ENCODE measurements at places on chromosomes 6 and 20.

GRCh38 chr20:53434662-53435061 lies 159.0 kb downstream of the ZNF217 start:
- DNase-seq, result peak; percentile 61

DNA sequence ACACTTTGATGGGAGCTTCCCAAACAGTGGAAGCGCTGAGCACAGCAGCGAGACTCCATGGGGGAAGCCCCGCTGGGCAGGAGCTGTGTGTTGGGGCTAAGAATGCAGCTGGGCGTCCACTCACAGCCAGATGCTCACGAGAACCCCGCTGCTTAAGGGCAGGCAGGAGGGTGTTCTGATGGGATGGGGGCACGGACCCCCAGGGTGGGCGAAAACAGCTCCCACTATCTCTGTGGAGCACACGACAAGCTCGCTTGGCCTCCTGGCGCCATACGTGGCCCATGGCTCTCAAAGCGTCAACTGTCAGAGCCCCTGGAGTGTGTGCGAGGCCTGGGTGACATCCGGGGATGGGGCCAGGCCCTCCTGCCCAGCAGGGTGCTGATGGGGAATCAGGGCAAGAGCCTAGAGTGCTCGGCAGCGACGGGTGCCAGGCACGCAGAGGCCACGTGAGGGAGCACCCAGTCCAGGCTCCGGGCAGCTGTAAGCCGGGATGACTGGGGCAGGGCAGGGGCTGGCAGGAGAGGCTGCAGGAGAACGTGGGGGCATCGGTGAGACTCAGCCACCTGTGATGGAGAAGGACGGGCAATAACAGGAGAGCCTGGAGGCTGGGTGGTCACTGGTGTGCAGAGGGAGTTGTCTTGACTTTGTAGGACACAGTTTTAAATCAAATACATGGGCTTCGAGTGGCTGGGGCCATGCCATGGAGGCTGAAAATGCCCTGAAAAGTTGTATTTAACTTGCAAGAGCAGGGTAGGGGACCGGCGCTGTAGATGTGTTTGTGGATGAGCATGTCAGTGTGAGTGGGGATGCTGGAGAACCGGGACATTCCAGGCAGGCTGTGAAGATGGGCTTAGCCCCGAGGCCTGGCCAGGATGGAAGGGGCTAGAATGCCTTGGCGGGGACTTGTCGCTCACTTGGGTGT lies 27.3 kb downstream of the PYGB start:
- DNase-seq, result no peak

- no peak for DNase-seq
These were observed 480.0 kb upstream of the JAG1 start for GRCh38 chr20:11153819-11154218.

- no peak for DNase-seq
These were observed 9.3 kb downstream of the TAF4 start for GRCh38 chr20:62056377-62056776.

DNA sequence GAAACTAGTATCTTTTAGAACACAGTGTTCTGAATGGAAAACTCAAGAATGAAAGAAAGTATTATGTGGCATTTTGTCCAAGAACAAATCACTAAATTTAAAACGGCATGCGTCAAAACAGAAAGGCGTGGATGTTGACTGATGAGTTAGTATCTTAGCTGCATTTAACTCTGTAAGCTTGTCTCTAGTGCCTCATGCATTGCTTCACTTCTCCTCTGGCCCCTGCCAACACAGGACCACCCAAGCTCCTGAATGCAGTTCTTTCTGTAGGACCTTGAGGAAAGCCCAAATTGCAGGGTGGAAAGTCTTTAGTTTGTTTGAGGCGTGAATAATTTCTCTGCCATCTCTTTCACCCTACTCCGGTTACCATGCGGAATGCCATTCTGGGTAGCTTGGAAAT lies 632.2 kb downstream of the COL12A1 start:
- DNase-seq, result no peak

DNA sequence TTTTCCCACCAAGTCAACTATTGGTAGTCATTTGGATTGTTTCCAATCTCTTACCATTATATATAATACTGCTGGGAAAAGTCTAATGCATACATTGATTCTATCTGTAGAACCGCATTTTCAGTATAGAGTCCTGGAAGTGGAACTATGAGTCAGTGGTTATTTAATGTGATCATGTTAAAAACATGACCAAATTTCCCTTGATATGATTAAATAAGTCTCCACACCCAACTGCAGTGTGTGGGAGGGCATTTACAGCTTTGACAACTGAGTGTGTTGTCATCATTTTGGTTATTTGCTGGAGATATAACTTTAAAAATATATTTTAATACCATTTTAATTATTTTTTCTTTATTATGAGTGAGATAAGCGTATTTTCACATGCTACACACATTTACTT lies 1027.6 kb downstream of the EYS start:
- no peak for DNase-seq

DNA sequence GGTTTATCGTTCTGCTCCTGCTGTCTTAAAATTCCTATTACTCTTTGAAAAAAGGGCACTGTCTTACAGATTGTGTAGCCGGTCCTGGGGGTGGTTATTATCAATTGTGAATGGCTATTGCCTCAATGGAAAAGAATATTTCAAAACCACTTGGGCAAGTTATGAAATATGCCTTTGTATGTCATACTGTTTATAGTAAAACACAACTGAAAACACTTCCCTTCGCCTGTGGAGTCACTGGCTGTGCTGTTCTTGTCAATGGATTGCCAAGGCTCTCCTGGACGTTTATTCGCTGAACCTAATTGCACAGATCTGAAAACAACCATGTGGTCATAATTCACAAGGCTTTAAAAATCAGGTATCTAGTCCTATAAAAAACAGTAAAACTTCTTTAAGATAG lies 47.8 kb upstream of the TAGAP start:
- DNase-seq, result no peak

GRCh38 chr6:43226192-43226851 lies 3.0 kb downstream of the DNPH1 start:
- DNase-seq, result no peak

- DNase-seq, result no peak
These were observed 225.5 kb upstream of the MARCKS start for GRCh38 chr6:113631666-113632065.

- no peak for DNase-seq
These were observed 47.4 kb upstream of the DDR1 start for GRCh38 chr6:30836957-30837356.

DNA sequence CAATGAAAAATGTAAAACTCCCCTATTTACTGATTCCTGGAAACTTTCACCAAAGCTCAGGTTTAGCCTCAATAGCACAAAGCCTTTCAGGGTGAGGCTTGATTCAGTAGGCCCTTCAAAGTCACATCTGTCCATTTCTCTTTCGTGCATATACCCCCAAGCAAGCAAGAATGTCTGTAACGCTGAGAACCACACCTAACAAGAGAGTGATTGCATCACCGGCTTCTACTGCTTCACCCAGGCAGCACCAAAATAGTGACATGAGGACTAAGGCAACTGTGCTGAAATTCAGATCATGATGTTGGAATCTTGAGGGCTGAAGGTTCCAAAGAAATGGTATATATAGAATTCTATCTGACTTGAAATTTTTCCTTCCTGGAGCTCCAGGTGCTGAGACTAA lies 26.1 kb downstream of the CGA start:
- DNase-seq, result no peak

- no peak for DNase-seq
These were observed 118.0 kb downstream of the ARMC2 start for GRCh38 chr6:108966251-108966650.

GRCh38 chr6:111898452-111898851 lies 25.2 kb upstream of the FYN start:
- no peak for DNase-seq

GRCh38 chr6:143696664-143697000 lies 18.9 kb downstream of the PHACTR2 start:
- DNase-seq, result no peak

DNA sequence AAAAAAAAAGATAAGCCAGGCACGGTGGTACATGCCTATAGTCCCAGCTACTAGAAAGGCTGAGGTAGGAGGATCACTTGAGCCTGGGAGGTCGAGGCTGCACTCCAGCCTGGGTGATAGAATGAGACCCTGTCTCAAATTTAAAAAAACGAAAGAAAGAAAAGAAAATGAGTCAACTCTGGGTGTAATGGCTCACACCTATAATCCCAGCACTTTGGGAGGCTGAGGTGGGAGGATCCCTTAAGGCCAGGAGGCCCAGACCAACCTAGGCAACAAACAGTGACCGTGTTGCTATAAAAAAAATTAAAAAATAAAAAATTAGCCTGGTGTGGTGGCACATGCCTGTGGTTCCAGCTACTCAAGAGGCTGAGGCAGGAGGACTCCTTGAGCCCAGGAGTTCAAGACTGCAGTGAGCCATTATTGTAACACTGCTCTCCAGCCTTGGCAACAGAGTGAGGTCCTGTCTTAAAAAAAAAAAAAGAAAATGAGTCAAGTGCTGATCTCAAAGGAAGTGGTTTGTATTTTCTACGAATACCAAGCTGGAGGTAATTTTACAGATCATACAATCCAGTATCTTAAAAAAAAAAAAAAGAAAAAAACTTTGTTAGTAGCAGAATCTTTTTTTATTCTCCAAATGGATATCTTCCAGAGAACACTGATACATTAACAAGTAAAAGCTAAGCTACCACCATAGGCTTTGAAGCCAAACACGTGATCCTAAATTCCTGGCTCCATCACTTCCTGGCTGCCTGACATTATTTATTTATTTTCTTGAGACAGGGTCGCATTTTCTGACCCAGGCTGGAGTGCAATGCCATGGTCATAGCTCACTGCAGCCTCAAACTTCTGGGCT lies 5.7 kb downstream of the COMMD7 start:
- no peak for DNase-seq

GRCh38 chr6:135932651-135933050 lies 81.2 kb downstream of the PDE7B start:
- DNase-seq, result peak; percentile 29

DNA sequence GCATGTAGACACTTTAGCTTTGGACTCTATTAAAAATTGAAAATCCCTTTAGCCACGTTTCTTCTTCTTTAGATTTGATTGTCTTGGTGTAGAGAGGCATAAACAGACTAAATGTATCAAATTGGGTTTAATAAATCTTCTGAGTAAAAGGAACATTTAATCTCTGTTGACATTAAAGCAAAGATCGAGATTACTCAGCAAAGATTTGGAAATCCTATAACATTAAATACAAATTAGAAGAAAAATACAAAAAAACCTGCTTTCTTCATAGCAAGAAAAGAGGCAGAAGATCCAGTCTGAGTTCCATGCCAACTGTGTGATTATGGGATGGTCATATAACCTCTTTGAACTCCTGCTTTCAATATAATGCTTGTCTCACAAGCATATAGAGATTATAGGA lies 172.3 kb downstream of the GJA1 start:
- no peak for DNase-seq

DNA sequence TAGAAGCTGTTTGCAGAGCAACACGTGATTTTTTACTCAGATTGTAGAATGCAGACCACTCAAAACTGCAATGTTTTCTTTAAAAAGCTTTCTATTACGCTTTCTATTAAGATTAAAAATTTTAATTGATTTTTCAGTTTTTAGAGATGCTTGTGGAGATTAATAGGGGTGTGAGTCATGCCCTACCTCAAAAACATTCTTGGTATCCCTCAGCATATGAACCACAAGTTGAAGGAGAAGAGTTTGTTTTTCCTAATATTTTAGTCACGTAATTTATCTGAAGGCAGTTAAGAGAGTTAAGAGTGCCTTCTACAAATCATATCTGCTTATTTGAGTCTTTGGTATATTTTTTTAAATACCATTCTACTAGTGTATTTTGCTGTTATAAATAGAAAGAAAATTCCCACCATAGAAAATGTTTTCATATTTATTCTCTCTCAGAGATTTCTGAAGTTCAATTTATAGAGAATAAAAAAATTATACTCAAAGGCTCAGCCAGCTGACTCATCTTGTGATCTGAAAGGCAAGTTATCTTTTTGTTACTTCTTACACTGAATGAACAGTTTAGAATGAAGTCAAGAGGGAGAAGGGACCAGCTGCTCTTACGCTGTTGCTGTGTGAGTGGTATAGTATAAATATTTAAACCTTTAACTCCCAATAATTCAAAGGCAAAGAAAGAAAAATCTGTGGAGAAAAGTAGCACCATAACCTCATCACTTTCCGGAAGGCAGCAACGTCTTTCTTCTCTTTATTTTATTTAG lies 7.6 kb downstream of the RIPOR2 start:
- no peak for DNase-seq

DNA sequence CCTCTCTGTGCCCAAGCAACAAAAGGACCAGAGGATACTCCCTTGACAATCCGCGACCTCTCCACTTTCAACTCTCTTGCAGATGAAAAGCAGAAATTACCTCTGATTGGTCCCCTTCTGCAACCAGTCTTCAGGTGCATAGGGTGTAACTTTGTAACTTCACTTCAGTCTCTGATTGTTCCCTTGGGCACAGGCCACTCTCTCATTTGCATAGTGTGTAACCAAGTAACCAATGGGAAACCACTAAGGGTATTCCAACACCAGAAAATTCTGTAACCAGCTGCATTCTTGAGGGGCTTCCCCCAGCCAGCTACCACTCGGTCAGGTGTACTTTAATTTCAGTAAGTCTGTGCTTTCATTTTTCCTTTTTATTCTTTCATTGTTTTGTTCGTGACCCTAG lies 4.4 kb upstream of the RAET1L start:
- no peak for DNase-seq

DNA sequence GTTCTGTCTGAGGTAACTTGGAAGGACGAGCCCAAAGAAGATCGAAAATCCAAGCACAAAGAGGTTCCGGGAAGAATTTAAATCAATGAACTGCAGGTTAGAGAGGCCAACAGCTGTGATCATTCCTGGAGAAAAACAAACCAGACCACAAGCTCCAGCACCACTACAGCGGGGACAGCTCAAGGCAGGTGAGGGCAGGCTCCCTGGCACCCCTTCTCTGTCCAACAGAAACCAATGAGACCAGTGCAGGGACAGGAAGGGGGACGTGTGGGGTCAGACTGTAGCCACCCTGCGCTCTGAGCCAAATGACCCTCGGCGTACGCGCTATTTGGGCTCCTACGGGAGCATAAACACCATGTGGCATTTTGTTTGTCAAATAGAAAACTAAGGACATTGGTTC lies 139.3 kb downstream of the SLC23A2 start:
- DNase-seq, result no peak

- peak; percentile 30 for DNase-seq
These were observed 50.1 kb upstream of the SLC32A1 start for GRCh38 chr20:38674092-38674764.

- DNase-seq, result no peak
These were observed 95.9 kb upstream of the DTNBP1 start for GRCh38 chr6:15758631-15759215.

Data from NCI-H510A (cell line).